Vagina (tissue), 2 donors: ENCODE measurements at places on chromosomes 5 and 9.
A peak's percentile ranks its signal among the peaks of the same experiment; 100 is the strongest.

DNA sequence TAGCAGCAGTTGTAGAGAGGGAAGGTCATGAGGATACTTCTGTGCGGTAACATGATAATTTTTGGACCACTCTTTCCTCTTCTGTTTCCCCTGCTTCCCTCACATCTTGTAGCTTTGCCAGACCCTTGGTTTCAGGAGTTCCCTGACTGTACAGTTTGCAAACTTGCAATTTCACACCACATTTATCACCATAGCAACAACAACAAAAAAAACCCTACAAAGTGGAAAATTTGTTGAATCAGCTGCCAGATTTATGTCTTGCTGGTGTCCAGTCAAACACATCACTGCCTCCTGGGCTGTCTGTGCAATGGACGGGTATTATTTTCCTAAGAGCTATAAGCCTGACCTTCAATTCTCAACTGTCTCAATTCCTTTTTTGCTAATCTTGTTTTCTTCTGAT, 751.6 kb downstream of the TLR4 start:
- no peak for DNase-seq

GRCh38 chr5:151660616-151661495, 25.9 kb downstream of the SPARC start:
- no peak for DNase-seq

GRCh38 chr5:171484460-171484899, 65.0 kb downstream of the FGF18 start:
- no peak for DNase-seq

- DNase-seq = no peak
Measured at GRCh38 chr9:1369297-1369696, 319.1 kb downstream of the DMRT2 start.

DNA sequence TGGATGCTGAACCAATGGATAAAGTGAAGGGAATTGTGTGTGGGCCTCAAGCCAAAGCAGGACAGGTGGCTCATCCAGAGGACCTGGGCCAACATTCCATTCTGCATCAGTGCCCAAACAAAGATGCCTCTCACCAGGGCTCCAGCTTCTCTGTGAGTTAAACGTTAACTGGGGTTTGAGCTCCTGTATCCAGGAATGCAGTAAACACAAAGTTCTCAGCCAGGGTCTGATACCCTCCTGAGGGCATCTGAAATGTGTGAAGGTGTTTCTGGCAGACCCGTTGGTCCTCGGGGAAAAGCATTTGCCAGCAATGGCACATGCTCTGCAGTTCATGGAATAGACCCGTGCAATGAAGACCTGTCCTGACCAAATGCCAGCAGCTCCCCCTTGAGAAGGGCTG, 33.9 kb upstream of the AOPEP start:
- DNase-seq = no peak

DNA sequence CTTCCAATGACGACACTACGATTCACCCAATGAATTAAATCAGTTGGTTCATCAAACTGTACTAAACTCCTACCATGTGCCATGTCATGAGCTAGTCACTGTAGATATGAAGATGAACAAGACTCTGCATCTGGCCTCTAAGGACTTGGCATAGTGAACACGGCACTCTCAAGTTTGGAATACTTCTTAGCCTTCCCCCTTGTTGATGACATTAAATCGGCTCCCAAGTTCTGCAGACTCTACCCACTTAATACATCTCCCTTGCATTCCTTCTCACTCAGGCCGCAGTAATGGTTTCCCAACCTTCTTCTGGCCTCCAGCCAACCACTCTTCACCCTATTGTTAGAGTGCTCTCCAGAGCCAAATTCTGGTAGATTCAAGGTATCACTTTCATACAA, 184.7 kb downstream of the MAPKAP1 start:
- no peak for DNase-seq

- no peak for DNase-seq
Measured at GRCh38 chr5:124128867-124129266, 616.9 kb downstream of the CSNK1G3 start.

- peak; percentile 4 for DNase-seq
Measured at GRCh38 chr5:2203774-2204173, 321.0 kb upstream of the IRX4 start.

- no peak for DNase-seq
Measured at GRCh38 chr5:1294206-1294834, 548 bp downstream of the TERT start.

GRCh38 chr5:102778478-102778877, 23.4 kb downstream of the PAM start:
- DNase-seq = no peak

GRCh38 chr9:35869621-35870216, 482 bp downstream of the OR13J1 start:
- DNase-seq = no peak

DNA sequence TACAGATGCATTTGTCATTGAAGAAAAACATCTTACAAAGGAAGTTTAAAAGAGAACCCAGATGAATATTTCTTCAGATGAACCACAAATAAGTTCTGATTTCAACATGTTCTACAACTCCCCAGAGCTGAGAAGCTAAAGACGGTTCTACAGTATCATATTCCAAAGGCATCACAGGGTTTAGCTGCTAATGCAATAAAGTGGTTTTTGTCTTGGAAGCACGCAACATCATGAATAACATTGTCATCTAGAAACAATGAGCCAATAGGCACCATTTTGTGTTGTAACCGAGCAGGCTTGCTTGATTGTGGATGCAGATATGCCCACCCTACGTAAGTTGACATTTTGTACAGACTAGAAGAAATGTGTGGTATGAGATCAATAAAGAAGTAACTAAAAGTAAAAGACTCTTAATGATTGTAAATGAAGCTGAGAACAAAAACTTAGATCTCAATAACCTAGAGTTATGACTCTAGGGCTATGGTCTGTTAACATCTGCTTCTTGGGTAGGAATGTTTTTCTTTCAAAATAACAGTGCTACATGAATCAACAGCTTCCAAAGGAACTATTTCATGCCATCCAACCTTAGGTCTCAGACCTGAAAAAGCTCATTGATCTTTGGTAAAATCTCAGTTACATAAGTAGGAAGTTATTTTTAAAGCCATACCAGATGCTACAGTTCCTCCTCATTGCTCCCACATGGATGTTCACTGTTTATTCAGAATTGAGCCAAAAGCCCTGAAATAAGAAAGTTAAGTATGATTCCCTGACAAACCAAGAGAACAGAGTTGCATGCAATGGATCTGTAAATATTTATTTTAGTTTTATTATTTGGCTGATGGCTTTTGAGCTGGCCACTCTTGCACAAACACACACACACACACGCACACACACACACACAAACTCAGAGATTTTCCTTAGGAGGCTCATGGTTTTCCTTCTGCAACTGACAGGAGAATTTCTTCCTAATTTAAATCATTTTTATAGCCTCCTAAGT, 118.7 kb upstream of the SLCO6A1 start:
- DNase-seq = no peak

- no peak for DNase-seq
Measured at GRCh38 chr9:72274916-72275315, 90.1 kb downstream of the ZFAND5 start.

DNA sequence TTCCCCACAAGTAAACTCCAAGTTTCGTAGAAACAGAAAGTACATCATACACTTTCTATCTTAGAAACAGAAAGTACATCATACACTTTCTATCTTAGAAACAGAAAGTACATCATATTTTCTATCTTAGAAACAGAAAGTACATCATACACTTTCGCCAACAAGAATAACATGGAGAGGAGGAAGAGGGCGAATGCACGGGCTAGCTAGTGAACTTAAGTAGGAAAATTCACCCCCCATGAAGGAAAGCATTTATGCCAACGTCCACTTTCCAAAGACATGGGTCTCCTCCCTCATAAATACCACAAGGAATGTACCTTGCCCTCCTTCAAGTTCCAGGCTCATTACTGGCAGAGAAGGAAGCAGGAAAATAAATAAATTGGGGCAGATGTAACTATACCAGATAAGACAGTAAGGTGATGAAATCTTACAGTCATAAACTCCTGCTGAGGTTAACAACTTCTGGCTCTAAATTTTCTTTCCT, 64.7 kb downstream of the FRMD3 start:
- no peak for DNase-seq

DNA sequence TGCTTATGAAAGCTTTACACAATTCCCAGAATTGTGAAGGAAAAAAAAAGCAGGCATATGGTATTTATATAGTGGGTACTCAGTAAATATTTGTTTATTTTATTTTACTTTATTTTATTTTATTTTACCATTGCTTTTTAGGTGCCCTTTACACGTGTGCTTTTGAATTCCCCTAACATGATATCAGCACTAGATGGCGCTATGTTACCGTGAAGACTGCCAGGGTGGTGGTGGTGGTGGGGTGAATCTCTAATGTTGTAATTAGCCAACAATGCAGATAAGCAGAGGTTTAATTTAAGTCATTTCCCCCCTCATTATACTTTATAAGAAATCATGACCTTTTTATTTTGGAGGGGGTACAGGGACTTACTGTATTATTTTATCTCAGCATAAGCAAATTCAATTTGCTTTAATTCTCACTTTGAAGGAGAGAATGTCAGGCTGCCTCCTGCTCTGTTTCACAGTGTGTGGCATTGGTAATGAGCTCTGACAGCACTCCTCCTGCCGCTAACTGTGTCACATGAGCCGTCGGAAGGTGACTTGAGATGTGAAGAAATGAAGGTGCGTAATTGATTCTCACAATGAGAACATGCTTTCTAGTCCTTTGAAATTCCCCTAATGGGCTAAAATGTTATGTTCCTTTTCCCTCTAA, 165.6 kb downstream of the YTHDC2 start:
- no peak for DNase-seq

DNA sequence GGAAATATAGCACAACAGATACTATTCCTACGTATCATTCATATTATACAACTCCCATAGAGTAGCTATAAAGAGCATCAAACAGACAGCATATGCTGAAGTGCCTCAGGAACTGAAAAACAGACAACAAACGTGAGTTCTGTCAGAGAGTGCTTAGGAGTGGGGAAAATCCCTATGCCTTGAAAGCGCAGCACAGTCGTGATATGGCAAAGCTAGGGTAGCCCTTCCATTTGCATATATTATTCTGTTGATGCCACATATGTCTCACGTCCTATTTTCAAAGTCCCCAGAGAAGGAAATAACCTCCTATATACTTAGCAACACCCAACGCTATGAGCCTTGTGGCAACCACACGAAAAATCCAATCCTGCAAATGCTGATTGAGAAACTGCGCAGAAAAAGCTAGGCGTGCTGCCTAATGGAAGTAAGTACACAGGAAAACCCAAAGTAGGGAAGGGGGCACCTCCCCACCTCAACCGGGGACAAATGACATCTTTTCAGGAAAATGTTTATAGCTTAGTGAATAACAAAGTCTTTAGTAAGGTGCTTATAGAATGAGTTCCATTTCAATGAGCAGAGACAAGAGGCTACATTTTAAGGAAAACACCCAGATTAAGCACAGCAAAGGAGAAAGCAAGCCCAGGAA, 105.1 kb downstream of the MED10 start:
- DNase-seq = no peak

DNA sequence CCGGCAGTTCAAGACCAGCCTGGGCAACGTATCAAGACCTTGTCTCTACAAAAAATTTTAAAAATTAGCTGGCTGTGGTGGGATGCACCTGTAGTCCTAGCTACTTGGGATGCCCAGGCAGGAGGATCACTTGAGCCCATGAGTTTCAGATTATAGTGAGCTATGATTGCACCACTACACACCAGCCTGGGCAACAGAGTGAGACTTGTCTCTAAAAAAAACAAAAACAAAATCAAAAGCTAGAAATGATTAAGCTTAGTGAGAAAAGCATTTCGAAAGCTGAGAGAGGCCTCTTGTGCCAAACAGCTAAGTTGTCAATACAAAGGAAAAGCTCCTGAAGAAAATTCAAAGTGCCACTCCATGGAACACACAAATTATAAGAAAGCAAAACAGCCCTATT, 4.8 kb downstream of the FAM151B start:
- DNase-seq = no peak

DNA sequence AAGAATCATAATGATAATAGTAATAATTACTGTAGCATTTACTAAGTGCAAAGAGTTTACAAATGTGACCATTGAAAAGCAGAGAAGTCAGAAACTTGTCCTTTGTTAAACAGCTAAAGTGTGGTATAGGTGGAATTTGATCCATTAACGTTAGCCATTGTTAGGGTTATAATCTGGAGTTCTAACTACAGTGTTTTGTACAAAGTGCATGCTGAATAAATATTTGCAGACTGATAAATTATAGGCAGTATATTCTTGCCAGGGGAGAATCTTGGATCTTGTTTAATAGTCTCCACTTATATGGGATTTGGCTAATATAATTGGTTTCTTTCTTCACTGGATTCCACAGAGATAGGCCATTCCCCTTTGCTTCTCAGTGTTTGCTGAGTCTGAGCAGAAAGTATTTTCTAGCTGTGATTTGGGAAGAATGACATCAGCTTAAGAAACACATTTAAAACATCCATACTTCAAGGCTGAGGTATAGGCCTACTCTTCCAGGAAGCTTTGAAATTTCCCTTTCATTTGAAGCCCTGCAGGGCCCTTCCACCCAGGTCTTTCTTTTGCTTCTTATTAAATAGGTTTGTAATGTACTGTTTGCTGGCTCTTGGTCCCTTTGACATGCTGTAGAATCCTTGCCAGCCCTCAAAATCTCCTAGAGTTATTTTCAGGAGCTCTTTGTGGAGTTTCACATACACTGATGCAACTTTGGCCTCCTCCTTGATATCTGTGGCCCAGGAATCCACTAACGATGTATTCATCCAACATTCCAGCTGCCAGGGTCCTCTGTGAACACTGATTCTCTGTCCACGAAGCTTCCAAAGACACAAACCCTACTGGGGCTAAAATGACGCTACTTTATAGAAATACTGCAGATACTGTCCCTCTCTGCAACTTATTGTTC, 51.4 kb downstream of the ATP10B start:
- no peak for DNase-seq

DNA sequence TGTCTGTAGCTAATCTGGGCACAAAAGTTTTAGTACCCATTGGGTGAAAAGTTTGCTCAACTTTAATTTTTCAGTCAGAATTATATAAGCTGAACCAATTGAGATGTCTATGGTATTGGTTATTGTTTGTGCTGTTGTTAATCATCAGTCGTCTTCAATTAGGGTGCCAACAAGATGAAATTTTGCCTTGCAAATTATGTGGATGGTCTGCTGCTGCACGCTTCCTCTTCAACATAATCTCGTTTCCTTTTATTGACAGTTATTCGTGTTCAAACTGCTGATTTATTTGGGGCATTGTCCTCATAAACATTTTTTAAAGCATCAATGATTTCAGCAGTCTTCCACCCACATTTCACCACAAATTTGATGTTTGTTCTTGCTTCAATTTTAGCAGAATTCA, 194.0 kb downstream of the HTR1A start:
- DNase-seq = no peak

DNA sequence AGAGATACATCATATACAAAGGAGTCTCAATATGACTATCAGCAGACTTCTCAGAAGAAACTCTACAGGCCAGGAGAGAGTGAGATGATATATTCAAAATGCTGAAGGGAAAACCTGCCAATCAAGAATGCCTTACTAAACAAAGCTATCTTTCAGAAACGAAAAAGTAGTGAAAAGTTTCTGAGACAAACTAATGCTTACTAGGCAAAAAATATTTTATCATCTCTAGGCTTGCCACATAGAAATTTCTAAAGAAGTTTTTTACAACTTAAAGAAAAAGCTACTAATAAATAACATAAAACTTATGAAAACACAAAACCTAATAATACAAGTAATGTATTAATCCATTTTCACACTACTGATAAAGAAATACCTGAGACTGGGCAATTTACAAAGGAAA, 59.9 kb upstream of the SPEF2 start:
- DNase-seq = no peak

GRCh38 chr9:27472195-27472594, 51.9 kb upstream of the IFNK start:
- no peak for DNase-seq
